COLO829 (cell line): ENCODE measurements at places on chromosomes 16 and 17.

DNA sequence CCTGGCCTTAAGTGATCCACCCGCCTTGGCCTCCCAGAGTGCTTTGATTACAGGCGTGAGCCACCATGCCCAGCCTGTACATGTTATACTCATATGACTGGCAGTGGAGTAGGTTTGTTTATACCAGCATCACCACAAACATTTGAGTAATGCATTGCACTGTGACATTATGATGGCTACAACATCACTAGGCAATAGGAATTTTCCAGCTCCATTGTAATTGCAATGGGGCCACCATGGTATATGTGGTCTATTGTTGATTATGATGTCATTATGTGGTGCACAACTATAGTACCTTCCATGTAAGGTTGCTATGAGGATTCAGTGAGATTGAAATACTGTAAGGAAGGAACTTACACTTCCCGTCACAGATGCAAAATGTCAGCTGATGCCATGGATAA is 168.9 kb downstream of the COPRS start:
- no peak for DNase-seq

- DNase-seq, result peak; percentile 21
Observed at GRCh38 chr16:71723537-71724319, 773 bp downstream of the PHLPP2 start.

GRCh38 chr17:48814504-48814903 is 2.5 kb downstream of the TTLL6 start:
- peak; percentile 85 for DNase-seq

- DNase-seq, result no peak
Observed at GRCh38 chr16:66853261-66854139, 9.3 kb downstream of the CA7 start.

- no peak for DNase-seq
Observed at GRCh38 chr16:79309606-79310005, 290.9 kb downstream of the MAF start.

- no peak for DNase-seq
Observed at GRCh38 chr16:86089991-86090390, 191.0 kb downstream of the IRF8 start.

GRCh38 chr17:31838636-31839225 is 20.3 kb downstream of the COPRS start:
- peak; percentile 48 for DNase-seq

DNA sequence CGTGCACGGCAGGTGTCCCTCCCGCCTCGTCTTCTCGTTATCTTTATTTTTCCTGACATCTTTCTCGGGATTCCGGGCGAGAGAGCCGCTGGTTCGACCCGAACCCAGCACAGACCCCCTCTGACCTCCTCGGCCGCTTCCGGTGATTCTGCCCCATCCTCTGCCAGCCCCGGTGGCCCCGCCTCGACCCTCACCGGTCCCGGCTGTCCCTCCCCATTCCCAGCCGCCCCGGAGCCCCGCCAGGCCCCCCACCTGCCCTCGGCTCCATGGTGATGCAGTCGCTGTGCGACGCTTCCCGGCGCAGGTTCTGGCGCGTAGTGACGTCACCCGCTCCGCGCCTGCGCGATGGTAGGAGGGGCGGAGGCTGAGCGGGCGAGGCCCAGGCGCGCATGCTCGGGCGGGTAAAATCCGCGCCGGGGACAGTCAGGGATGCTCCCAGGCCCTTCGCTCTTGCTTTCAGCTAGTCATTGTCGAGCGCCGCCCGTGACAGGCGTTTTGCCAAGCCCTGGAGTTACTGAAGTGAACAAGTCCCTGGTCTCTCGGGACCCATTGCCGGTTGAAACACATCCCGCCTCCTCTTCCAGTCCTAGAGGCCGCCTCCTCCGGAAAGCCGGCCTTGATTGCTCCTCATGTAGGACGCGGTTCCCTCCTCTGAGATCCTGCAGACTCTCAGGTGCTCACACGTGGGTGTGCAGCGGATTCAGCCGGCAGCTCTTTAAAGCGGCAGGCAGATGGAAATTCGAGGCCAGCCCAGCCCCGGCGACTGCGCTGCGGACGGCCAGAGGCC is at the start of gene MTHFSD:
Gene MTHFSD, minus strand, starts transcription at position 319 of the 787 bp plus-strand sequence. Its CDS starts 51 bp downstream, at position 268.
- DNase-seq, result peak; percentile 90

DNA sequence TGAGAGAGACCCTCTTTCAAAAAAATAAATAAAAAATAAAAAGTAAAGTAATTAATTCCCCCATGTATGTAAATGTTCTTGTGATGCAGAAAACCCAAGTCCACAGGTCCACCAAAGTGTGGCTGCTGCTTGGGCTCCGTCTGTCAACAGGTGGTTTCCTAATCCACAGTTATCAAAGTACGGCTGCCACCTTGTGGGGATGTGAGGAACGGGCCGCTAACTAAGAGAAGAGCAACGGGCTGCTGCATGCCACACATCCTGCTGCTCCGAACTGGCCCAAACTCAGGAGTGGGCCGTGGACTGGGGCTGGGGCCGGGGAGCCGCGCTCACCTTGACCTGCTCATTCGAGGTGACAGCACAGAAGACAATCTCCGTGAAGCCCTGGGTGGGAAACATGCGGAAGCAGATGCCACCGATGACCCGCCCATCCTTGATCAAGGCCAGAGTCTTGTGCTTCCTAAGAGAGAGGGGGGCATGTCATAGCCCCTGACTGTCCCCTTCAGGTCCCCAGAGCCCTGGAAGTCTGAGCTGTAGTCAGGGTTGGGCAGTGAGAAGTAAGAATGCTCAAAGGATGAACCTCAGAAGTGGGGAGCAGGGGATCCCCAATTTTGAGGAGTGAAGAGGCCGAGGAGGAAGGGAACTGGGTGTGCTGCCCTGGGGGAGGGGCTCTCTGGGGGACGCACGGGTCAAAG is 4.3 kb downstream of the KAT2A start:
- peak; percentile 45 for DNase-seq

GRCh38 chr17:37107406-37108083 is 158.8 kb downstream of the AATF start:
- no peak for DNase-seq

DNA sequence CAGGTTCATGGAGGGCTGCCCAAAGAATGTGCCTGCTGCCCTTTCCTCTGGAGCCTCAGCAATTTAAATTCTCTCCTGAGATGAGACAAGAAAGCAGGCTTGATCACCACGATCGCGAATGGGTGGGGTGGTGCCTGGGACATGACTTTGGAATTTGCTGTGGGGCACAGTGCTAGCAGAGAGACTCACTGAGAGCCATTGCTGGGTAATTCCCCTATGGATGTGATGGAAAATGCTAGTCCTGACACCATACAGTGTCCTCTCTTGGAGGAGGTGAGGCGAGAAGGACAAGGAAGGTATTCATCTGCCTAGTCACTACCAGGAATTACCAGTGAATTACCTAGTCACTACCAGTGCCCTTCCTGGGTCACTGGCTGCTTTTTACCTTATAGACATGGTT is 15.5 kb downstream of the FAM20A start:
- DNase-seq, result no peak

- DNase-seq, result no peak
Observed at GRCh38 chr16:17691106-17691898, 220.5 kb upstream of the XYLT1 start.

- no peak for DNase-seq
Observed at GRCh38 chr16:2008631-2009163, 924 bp downstream of the ZNF598 start.

DNA sequence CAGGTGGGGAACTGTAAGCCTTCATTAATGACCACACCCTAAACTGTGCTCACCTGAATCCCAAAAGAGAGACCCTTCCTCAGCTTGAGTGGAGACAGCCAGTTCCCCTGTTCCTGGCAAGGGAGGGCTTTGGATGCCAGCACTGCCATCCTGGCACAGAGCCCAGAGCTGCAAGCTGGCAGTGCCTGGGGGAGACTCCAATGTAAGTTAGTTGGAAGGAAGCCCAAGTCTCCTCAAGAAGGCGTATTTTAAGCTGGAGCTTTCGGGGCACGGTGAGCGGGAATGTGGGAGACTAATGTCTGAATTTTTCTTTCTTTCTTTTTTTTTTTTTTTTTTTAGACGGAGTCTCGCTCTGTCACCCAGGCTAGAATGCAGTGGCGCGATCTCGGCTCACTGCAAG is 4.7 kb downstream of the CDC42EP4 start:
- no peak for DNase-seq

GRCh38 chr16:56202036-56202435 is 10.7 kb downstream of the GNAO1 start:
- no peak for DNase-seq

DNA sequence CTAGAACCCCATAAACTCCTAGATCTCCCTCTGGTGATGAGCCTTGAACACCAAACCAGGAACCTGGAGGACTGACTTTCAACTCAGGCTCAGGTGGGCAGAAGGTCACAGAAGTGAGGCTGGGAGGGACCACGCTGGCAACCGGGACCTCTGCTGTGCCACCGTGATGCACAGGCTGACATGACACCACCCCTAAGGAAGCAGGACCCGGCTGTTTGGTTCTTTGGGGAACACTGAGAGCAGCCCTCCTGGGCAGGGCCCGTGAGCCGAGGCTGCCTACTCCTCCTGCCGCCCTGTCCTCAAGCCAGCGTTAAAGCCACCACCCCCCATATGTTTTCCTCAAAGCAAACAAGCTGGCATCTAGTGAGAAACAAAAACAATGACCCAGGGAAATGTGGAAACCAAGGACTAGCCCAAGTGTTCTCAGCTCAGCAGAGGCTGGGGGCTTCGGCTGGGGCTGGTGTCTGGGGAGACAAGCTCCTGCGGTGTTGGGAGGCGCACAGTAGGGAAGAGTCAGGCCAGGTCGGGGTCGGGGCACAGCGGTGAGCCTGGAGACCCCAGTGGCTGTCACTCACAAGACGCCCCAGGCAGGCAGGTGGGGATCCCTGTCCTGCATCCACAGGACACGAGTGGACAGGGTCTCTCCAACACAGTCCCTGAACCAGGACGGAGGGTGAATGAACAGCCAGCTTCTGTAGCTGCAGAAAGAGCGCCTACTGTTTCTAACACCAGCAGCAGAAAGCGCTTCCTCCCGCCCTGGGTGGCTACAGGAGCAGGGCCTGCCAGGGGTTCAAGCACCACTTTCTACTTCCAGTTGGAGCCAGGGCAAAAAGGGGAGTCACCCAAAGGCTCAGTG is 1.7 kb downstream of the SMIM5 start:
- DNase-seq, result no peak

GRCh38 chr16:85592700-85593493 is 20.2 kb upstream of the GSE1 start:
- DNase-seq, result no peak

DNA sequence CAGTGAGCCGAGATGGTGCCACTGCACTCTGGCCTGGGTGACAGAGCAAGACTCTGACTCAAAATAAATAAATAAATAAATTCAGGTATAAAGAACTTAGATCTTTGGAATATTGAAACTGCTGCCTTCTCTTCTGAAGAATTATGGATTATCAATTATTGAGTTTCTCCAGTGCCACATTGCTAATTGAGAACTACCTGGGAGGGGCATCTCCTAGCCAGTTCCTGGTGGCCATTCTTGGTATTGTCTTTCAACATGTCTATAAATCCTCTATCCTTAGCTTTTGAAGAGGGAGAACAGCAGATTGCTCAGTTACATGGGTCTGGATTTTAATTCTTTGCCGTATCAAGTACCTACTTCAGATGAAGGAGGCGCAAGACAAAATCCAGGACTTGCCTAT is 29.2 kb downstream of the CALCOCO2 start:
- DNase-seq, result no peak

DNA sequence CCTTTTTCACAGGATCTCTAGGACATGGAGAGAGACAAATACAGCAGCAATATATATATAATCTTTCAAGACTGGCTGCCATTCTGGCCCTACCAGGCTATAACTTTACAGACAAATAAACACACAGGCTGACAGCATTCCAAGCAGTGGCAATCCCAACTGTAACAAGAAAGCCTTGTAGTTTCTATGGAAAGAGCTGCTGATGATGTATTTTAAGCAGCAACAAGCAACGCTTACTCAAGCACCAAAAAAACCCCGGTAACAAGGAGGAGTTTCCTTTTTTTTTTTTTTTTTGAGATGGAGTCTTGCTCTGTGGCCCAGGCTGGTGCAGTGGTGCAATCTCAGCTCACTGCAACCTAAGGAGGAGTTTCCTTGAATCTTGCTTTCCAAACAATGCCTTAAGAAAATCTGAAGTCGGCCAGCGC is 23.2 kb downstream of the LSM12 start:
- no peak for DNase-seq

- no peak for DNase-seq
Observed at GRCh38 chr16:1311738-1312466, 2.5 kb downstream of the UBE2I start.

- DNase-seq, result no peak
Observed at GRCh38 chr16:57556941-57557541, 14.6 kb downstream of the ADGRG5 start.

DNA sequence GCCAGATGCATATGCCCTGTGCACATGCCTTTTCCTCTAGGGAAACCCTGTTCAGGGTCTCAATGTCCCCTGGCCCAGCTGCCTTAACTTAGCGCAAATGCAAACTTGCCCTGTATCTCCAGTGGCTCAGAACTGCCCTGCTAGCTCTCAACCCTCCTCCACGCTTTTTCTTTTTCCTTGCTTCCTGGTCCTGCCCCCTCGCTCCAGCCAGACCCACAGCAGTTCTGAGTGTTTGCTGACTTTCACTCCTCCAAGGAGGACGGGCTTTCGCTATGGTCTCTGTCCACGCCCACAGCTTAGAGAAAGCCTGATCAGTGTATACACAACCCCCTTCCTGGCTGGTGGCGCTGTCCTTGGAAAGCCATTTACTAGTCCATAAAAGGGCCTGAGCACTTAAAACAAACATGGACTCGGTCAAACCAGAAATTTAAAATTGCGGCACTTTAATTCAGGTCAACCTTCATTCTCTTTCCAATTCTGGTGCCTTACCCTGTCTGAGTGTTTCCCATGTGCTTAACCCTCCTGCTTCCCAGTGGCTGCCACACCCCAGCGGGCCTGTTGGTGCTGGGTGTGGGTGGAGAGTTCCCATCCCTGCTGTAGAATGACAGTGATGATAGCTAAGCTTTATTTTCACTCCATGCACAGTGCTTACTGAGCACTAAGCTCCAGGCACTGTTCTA is 15.6 kb upstream of the TMEM98 start:
- DNase-seq, result peak; percentile 81

- no peak for DNase-seq
Observed at GRCh38 chr17:77999413-78000173, 41.1 kb downstream of the TNRC6C start.

DNA sequence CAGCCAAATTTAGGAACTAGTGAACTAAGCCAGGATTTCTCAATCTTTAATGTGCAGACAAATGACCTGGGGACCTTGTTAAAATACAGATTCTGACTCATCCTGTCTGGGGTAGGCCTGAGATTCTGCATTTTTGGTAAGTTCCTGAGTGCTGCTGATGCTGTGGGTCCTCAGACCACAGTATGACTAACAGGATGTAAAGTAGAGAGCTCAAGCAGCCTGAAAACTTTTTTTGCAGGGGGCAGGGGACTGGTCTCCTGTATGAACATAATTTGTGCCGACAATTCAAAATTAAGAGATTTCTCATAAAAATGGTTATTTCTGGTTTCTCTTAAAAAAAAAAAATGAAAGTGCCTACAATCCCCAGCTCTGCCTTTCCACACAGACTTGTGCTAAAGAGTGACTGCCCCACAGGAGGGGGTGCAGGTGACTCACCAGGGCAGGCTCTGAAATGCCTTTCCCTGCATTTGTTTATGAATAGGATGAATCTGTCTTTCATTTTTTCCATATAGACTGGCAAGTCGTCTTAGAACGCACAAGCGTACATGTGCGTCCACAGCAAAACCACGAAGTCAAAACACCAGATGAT is 271.5 kb downstream of the PHKB start:
- DNase-seq, result peak; percentile 4

GRCh38 chr16:9077091-9077809 is 14.2 kb upstream of the HAPSTR1 start:
- no peak for DNase-seq
